T-cell (primary cell): ENCODE measurements at places on chromosomes 12 and 14. TPM values are rescaled to one million over a fixed set of nuclear protein-coding genes. Genes with fewer than 3 reads are reported as not detected.

DNA sequence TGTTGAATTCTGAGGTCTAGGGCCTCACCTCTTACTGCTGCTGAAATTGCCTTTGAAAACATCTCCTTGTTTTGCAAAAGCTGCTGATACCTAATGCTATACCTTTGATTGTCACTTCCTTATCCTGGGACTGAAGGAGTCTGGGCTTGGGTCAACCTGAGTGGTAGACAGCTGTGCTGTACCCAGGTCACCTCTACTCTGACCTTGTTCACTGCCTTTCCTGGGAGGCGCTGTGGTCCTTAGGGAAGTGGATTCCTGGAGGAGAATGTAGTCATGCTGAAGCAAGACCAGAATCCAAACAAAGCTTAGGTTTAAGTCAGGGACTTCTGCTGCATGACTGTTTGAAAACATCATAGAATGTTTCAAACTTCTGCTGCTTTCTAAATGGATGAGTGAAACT is 191.4 kb downstream of the SNAPC1 start:
- no peak for DNase-seq

DNA sequence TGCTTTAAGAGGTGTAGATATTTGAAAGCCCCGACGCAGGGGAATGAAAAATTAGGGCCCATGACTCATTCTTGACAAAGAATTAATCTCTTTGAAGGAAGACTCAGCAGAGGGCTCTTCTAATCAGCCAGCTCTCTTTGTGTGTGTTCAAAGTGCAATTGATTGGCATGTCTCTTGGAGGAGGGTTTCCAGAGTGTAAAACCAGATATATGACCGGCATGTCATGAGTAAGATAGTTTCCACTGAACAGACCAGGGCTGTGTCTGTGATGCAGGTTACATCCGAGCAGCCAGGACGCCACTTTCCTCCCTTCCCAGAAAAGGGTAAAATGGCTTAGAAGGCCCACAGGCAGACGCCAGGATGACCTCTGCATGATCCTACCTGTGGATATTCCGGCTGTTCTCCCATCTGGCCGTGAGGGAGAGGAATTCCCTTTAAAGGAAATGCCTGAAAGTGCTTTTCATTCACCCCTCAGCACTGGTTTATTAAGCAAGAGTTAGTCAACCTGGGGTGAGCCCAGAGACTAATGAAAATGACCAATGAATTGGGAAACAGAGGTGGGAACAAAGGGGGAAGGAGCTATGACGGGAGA is 7.2 kb upstream of the KRT75 start:
- no peak for DNase-seq

DNA sequence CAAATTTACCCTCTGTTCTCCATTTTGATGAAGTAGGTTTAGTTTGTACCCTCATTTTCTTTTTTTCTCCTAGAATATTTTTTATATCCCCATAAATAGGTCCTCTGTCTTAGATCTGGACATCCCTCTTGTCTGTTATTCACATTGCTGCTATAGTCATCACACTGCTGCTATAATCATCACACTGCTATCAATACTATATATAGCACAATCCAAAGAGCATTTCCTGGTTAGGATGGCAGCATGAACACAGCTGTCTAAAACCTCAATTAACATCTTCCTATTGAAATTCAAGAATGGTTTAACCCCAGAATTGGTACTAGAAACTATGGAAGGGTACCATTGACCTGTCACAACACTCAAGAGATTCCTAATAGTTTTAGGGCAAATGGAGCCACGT is 27.6 kb upstream of the CCDC91 start:
- no peak for DNase-seq

Gene SMIM41
- not detected for total RNA-seq

- DNase-seq, result no peak
Measured at GRCh38 chr12:49330032-49330619, 6.9 kb downstream of the C1QL4 start.

- no peak for DNase-seq
Measured at GRCh38 chr12:101608301-101609133, 13.7 kb downstream of the MYBPC1 start.

Gene FZD10
- not detected for total RNA-seq

GRCh38 chr14:92927349-92928257 is 4.7 kb downstream of the CHGA start:
- DNase-seq, result no peak

GRCh38 chr12:40208707-40209446 is 15.9 kb upstream of the LRRK2 start:
- DNase-seq, result no peak

GRCh38 chr14:71424941-71425340 is 507.3 kb upstream of the RGS6 start:
- DNase-seq, result no peak

DNA sequence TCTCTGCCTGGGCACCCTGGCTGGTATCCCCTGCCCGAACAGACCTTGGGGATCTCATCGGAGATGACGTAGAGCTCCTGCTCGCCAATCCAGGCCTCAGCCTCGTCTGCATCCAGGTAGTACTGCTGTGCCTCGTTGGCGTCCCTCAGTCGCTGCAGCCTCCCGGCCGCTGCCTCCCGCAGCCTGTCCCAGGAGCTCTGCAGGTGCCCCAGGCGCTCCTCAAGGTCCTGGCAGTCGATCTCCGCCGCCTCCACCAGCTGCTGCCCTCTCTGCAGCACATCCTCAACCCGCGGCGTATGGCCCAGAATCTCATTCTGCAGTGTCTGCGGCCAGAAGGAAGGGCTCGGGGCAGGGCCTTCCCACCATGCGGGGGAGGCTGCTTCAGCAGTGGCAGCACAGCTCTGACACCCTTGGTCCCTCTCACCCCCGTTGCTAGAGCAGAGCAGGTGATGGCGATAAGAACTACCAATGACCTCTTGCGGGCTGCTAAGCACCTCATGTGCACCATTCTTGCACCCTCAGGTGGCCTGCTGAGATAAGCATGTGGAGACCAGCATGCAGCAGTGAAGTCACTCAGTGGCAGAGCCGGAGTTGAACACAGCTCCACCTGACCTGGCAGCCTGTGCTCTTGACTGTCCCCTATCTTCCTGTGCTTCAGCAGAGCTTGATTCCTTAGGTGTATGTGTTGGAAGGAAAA is 71.0 kb downstream of the PLEKHG3 start:
- DNase-seq, result no peak

Gene SLC7A8
- 0.33 TPM for total RNA-seq

Gene CATSPERB
- 2.5 TPM for total RNA-seq

DNA sequence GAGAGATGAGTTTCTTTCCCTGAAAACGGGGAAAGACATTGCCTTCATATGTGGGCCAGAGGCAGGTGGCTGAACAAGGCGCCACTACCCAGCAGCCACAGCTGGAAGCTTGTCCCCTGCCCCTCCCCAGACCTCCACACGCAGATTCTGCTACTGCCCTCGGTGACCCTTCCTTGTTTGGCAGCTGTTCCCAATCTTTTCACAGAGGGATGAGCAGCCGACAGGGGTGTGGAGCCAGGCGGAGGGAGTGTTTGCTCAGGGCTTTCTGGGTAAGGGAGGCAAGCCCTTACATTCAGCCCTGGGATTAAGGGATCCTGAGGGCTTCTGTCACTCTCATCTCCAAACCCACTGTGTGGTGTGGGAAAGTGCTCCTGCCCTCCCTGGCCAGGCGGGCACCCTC is 4.5 kb upstream of the KRT4 start:
- DNase-seq, result no peak

DNA sequence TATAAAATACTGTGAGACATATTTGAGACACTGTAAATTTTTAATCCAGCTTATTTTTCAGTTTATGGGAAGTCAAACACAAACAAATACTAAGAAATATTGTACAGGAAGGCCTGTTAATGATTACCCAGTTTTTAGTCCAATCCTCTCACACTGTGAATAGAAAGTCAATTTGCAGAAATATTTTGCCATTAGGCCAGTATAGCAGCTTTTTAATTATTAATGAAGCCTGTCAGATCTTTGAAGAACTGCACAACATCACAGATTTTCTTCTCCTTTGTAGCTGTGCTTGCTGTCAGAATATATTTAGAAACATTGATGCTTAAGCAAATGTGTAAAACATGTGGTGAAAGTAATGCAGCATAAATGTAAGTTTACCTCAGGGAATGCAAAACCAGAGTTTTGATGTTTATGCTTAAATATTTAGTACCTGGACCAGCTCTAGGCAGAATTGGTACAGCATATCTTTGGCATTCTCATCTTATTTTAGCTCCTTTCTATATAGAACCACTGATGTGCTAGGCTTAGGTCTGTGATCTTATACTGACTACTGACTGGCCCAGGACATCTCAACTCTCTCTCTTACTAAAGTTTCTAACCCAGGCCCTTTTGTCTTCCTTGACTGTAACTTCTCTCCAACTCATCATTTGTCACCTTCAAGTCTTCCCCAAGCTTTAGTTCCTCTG is 230.8 kb upstream of the NAV3 start:
- DNase-seq, result no peak

- no peak for DNase-seq
Measured at GRCh38 chr12:4997939-4998338, 45.7 kb upstream of the KCNA5 start.

Gene PLCZ1
- total RNA-seq, result not detected

- no peak for DNase-seq
Measured at GRCh38 chr12:103758310-103759089, 82.5 kb downstream of the NT5DC3 start.

- DNase-seq, result no peak
Measured at GRCh38 chr14:53399057-53399456, 245.9 kb upstream of the DDHD1 start.

DNA sequence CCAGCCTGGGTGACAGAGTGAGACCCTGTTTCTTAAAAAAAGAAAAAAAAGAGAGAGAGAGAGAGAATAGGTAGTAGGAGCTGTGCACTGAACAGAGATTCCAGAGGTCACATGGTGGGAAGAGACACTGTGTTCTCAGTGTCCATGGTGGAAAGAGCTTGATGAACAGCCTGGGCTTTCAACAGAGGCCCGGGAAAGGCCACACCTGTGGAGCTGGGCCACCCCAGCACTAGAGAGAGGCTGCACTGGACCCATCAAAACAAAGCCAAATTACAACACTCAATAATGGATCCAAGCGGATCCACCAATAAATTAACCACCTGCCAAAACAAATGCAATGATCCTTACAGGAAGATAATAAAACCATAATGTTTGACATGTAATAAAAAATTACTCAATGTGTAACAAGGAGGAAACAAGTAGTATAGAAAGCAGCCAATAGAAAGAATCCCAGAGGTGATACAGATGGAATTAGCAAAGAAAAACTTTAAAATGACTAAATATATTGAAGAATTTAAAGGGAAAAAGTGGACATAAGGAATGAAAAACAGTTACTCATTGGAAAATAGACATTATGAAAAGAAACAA is 44.8 kb upstream of the BCL2L14 start:
- DNase-seq, result no peak

DNA sequence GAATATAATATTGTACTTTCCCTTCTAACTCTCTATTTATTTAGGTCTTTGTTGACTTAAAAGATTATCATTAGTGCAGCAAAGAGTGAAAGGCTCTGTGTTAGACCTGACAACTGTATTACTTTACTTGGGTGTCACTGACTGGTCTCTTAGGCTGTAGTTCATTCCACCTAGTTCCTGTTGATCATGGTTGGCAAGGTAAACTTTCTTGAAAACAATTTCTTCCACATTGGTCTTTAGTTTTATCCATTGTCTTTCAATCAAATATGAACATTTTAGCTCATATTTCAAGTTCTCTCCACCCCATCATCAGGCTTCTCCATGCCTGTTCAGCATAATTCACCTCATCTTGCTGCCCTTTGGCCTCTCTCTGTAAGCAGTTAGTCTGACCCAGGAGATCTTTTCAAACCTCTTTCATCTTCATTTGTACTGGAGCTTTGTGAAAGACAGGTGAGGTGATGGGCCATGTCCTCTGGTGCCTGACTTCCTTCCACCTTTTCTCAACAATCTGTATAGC is 32.1 kb upstream of the PPM1H start:
- no peak for DNase-seq

Gene MYL6
- total RNA-seq, result 506 TPM

Gene ASB2
- 2.7 TPM for total RNA-seq

Gene STAB2
- total RNA-seq, result not detected

Gene SYCP3
- 0.91 TPM for total RNA-seq

Gene RAD9B
- total RNA-seq, result not detected

Gene AQP2
- total RNA-seq, result not detected

GRCh38 chr14:40629144-40629543 is 977.5 kb upstream of the LRFN5 start:
- no peak for DNase-seq

DNA sequence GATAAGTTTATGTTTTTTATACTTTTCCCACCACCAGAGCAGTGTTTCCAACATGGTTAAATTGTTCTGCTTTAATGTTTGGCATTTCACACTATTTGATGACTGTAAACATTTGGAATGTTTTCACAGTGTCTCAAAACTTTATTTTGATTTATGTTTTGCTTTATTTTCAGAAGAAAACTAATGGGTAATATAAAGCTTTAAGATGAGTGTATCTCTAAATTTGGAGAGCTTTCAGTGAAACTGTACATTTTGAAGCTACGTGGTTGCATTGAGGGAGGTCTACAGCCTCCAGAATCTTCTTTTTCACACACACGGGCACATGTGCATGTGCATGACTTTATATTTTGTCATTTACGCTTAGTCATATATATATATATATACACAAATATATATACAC is 10.7 kb downstream of the BICD1 start:
- no peak for DNase-seq

GRCh38 chr12:53743266-53744129 is 8.3 kb downstream of the CISTR start:
- peak; percentile 60 for DNase-seq

- no peak for DNase-seq
Measured at GRCh38 chr12:88746386-88746785, 166.1 kb upstream of the KITLG start.

DNA sequence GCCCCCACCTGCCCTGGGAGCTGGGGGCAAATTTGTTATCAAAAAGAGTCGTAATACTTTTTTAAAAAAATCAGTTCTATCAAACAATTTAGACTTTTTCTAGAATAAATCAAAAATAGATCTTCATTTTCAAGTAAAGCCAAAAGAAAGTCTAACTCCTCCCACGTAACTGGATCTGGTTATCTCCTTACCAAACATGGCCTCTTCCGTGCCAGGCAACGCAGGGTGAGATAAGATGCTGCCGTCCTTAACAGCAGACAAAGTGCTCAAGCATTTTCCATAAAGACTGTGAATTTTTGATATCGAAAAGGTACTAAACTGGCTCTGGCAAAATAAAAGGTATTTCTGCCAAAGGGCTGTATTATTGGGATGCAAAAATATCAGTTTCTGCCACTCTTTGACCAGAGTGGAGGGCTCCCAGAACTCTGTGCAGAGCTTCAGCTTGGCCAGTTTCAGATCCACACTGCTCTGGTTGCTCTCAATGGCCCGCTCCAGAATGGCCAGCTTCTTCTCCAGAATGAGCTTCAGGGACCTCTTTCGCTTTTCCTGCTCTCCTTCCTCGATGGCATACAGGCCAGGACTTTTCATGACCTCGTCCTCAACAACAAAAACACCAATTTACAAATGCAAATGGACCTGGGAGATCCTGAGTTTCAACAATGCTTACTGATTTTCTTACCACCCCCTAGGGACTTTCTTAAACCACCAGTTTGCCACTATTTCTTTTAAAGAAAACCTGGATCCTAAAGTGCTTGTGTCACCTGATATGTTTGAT is 29.0 kb downstream of the NRDE2 start:
- DNase-seq, result no peak

DNA sequence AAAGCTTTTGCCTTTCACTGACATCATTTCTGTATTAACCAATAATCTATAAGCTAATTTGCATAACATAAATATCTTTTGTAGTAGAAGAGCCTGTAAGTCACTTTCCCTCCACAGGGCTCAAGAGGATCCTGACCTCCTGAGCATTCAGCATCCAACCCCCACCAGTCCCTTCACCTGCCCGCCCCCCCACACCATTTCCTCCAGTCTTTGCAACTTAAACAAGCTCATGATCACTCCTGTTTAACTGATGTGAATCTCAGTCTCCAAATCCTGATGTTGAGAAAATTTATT is 12.0 kb upstream of the CRY1 start:
- no peak for DNase-seq
